ENCODE measurements at places on chromosomes 13 and 19. TPM values are rescaled to one million over a fixed set of nuclear protein-coding genes. Genes with fewer than 3 reads are reported as not detected.

SIGLEC8 gene
- total RNA-seq: not detected

ADAMTS10 gene
- total RNA-seq: 16.0 TPM

CERS1 gene
- total RNA-seq: 22.6 TPM

LGALS14 gene
- not detected for total RNA-seq

ZNF560 gene
- 5.8 TPM for total RNA-seq

ADGRE1 gene
- total RNA-seq: not detected

PGLYRP2 gene
- total RNA-seq: not detected

CFD gene
- 1.7 TPM for total RNA-seq

CUL4A gene
- 100 TPM for total RNA-seq

PABPC3 gene
- 0.39 TPM for total RNA-seq

ITGBL1 gene
- 0.09 TPM for total RNA-seq

C19orf38 gene
- total RNA-seq: not detected

APLP1 gene
- 15.5 TPM for total RNA-seq

C1QTNF9B gene
- total RNA-seq: not detected

TNFSF13B gene
- total RNA-seq: not detected

HS6ST3 gene
- total RNA-seq: 1.3 TPM

DPF1 gene
- 6.8 TPM for total RNA-seq

EBI3 gene
- 1.5 TPM for total RNA-seq
